ENCODE measurements at places on chromosomes 2 and 18.

- no peak for DNase-seq
Observed at GRCh38 chr2:109172556-109173105, 43.6 kb downstream of the SH3RF3 start.

GRCh38 chr2:29260142-29260772, 145.0 kb downstream of the CLIP4 start:
- DNase-seq = no peak

- DNase-seq = no peak
Observed at GRCh38 chr18:49020129-49020528, 69.4 kb upstream of the SMAD7 start.

- DNase-seq = no peak
Observed at GRCh38 chr18:51097021-51097822, 67.2 kb downstream of the SMAD4 start.

GRCh38 chr2:538646-539045, 138.6 kb downstream of the TMEM18 start:
- DNase-seq = no peak

DNA sequence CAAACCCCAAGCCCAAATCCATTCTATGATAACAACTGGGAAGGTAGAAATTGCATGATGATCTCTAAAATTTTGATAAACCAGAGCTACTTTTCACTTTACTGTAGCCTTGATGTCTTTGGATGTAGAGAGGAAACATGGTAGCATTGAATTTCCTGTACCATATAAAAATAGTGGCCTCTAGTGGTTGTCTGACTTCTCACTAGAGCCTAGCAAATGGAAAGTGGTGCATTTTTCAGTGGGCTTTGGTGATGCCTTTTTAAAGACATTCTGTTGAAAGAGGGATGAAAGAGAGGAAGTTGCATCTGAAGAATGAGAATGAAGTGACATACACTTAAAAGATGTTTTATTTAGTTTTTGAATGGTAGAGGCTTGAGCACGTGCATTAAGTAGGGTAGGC, 662.2 kb downstream of the XIRP2 start:
- DNase-seq = no peak

- DNase-seq = no peak
Observed at GRCh38 chr18:7646174-7646886, 79.2 kb downstream of the PTPRM start.

DNA sequence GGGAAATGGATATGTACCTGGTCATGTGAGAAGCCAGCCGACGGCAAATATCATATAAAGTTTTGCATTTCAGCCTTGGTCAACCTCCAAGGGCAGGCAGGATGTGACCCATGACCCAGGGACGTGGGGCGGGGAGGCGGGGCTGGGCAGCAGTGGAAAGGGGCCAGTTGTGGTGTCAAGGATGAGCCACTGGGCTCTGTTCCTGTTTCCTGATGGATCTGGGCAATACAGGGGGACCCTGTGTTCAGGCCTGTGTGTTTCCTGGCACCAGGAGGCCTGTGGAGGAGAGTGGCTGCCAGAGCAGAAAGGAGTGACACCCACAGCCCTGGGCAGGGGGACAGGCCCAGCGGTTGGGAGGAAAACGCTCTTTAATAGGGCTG, 106.9 kb downstream of the GATA6 start:
- DNase-seq = no peak

- DNase-seq = no peak
Observed at GRCh38 chr18:12307701-12308385, at the start of gene TUBB6. TUBB6 (plus strand) TSS chr18:12308241; CDS start chr18:12308293, 52 bp downstream.

DNA sequence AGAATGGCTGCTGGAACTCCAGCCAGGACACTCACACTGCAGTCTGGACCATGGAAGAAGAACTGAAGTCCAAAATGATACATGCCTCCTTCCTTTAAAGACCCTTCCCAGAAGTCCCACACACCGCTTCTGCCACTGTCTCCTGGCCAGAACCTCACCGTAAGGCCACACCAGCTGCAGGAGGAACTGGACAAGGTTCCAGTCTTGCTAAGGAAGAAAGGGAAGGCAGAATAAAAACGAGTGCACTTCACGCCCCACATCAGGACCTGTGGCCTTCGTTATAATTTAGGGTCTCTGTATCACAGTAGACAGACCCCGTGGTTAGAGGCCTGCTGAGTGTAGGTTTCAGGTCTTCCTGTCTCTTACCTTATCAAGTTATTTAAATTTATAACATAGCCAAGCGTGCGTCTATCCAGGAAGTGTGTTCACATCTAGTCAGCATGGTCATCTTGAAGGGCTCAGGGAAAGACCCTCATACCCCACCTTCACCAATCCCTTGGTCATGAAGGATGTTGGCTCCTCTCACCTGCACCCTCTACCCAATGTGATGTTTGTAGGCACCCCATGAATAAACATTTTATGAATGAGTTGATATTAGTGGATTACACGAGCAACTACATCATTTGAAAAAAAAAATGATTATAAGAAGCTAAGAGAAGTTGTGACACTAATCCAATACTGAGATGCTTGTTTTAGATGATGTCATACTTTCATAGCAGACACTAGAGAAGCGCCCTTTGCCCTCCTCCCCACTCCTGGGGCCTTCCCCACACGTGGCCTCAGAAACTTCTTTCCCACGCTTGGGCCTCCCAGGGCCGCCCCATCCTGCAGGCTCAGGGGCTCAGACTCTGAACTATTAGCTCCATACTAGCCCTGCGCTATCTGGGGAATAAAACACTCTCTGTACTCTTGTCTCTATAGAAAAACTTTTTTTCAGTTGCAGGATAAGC, 157.6 kb downstream of the FAM210A start:
- DNase-seq = no peak

- DNase-seq = no peak
Observed at GRCh38 chr2:234110219-234110618, 59.7 kb downstream of the SPP2 start.

- no peak for DNase-seq
Observed at GRCh38 chr2:112163541-112163981, 25.4 kb downstream of the FBLN7 start.

GRCh38 chr2:62293490-62294271, 97.8 kb downstream of the B3GNT2 start:
- no peak for DNase-seq

DNA sequence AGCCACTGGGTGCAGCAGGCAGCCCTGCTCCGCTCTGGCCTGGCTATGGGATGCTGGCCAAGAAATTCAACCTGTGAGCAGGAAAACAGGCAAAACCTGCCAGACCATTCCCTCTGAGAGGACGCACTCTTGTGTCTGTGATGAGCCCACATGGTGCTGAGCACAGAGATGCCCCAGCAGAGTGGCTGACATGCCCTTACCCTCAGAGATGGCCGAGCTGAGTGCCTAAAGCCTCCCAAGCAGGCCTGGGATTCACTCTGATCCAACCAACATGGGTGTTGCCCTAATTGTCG, 34.3 kb upstream of the TAF1B start:
- no peak for DNase-seq

DNA sequence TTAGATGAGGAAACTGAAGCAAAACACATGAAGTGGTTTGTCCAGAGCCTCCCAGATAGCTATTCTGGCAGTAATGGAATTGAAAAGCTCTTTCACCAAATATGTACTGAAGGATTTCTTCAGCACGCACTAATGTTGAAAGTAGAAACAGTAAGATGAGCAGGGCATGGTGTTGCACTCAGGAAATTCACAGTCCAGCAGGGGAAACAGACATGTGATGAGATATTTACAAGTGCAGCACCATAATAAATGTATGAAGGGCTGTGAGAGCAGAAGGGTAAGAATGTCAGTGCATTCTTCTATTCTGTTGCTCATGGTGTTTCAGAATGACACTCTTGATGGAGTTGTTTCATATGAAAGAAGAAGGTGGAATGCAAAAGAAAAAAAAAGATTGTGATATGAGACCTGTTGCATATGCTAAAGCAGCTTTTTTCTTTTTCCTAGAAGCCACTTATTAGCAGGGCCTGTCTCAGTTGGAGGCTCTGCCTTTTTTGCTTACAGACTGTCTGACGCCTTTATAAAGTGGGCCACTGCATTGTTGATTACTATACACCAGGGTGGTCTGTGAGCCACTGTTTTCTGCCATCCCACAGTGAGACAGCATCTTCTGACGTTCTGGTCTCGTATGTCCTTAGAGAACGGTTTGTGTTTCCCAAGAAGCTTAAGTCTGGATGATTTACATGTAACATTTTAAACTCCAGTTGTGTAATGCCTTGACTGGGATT, 516.9 kb downstream of the ARHGAP15 start:
- no peak for DNase-seq

DNA sequence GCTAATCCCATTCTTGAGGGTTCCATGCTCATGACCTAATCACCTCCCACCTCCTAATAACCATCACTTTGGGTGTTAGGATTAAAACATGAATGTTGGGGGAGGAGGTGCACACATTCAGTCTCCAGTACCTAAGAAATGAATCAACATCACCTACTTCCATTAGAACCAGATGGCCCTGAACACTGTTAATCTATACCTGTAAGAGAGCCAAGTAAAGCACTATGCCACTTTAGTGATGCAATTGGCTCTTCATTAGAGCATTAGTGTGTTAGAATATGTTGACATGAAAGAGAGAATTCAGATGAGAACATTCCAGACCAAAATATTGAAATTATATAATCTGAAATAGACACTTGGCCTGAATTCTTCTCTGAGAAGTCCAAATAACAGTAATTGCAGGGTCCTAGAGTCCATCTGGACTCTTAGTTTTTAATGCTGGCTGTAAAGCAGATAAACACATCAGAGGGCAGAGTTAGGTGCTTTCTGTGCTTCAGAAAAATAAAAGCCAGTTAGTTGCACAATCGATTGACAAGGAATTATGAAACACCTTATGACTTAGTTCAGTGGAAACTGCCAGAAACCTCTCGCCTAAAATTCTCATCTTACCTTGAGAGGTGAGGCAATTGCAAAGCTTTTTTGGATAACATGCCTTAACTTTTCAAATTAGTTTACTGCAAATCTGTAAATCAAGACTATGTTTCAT, 923.7 kb downstream of the SLC4A3 start:
- no peak for DNase-seq

DNA sequence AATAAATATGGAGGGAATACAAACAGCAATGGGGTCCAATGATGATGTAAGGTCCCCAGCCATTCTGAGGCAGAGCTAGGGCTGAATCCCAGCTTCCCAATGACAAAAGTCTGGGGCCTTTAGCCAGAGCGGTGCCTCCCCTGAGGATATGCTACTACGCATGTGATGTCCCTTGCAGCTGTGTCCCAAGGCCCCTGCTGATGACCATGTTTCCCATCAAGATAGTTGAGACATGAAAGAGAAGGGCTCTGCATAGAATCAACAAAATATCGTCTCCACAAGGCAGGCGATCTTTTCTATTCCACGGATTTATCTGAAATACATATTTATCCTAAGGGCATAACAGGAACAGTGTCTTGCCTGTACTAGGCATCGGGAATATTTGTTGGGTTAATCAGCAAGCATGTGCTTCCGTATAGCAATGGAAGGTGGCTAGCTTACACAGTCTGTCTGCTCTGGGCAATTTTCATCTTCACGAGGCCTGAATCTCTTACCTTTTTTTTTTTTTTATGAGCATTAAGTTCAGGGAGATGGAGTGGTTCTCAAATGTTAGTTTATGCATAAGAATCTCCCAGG, 284.6 kb downstream of the CNTNAP5 start:
- DNase-seq = no peak

GRCh38 chr2:1309507-1309906, 103.8 kb upstream of the TPO start:
- DNase-seq = no peak

GRCh38 chr2:108161298-108161697, 78.5 kb upstream of the SULT1C3 start:
- DNase-seq = no peak

DNA sequence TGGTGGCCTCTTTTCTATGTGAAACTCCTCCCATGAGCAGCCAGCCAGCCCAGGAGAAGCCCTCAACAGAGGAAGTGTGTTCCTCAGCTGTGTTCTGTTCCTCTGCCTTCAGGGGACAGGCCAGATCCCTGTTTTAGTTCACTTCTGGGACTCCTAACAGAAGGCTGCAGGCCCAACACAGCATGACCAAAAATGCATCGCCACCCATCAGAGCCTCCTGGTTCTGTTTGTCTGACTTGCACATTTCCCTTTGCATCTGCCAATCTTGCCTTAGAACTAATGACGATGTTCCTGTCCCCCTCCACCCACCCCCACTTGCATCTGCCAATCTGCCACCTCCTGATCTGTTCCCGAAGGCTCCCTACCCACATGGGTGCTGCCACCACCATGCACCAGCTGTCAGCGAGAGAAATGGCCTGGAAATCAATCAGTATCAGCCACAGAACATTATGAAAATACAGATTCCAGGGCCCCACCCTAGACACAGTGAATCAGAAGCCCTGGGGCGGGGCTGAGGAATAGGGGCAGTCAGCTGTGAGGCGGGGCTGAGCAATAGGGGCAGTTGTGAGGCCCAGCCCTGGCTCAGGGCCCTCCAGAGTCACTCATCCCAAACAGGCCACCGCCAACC, 51.0 kb downstream of the FAM168B start:
- DNase-seq = peak; percentile 13

DNA sequence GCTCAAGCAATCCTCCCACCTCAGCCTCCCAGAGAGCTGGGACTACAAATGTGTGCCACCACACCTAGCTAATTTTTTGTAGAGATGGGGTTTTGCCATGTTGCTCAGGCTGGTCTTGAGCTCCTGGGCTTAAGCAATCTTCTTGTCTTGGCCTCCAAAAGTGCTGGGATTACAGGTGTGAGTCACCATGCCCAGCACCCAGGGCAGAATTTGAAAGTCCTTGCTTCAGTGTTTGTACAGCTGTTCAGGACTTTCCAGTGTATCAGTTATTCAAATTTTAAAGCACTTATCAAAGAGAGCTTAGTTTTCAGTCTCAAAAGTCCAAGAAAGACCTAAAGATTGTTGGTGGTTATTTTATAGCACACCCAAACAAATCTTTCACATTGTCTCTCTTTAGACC, 43.6 kb upstream of the VPS54 start:
- DNase-seq = no peak

DNA sequence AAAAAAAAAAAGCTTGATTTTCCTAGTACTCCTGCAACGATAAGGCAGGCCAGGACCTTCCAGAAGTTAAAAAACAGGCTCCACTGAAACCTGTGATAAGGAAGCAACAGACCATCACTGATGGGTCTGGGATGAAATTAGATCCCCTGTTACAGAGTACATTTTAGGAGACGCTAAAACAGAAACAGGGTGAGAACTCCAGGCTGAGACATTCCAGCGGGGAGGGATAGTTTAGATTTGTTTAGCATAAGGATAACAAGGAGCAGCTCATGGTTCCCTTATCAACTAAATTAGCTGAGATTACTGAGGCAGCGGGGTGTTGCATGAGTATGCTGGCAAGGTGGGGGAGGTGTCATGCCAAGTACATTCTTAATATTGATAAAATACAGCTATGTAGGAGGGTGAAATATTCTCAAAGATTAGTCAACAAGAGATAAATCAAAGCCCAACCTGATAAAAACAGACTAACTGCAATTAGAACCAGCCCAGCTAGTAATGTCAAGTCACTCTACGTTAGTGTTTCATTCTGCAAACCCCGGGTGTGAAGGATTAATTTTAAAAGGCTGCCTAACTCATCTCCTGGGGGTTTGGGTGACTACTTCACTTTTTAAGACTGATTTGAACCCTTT, 75.0 kb upstream of the BZW1 start:
- no peak for DNase-seq

GRCh38 chr2:53562407-53562806, 205.2 kb upstream of the CHAC2 start:
- DNase-seq = no peak

- no peak for DNase-seq
Observed at GRCh38 chr2:195561116-195561921, 95.7 kb upstream of the SLC39A10 start.

- DNase-seq = no peak
Observed at GRCh38 chr18:57426187-57426586, 9.0 kb upstream of the ONECUT2 start.

- no peak for DNase-seq
Observed at GRCh38 chr18:21053127-21053526, 58.5 kb downstream of the ROCK1 start.

All from CD4-positive, alpha-beta T cell (primary cell).